ENCODE measurements at places on chromosomes 7 and 10.

GRCh38 chr7:150909200-150909995, 57.1 kb downstream of the AOC1 start:
- DNase-seq: peak; percentile 35

- DNase-seq: no peak
These were observed 171.2 kb downstream of the LSM5 start for GRCh38 chr7:32319012-32319382.

DNA sequence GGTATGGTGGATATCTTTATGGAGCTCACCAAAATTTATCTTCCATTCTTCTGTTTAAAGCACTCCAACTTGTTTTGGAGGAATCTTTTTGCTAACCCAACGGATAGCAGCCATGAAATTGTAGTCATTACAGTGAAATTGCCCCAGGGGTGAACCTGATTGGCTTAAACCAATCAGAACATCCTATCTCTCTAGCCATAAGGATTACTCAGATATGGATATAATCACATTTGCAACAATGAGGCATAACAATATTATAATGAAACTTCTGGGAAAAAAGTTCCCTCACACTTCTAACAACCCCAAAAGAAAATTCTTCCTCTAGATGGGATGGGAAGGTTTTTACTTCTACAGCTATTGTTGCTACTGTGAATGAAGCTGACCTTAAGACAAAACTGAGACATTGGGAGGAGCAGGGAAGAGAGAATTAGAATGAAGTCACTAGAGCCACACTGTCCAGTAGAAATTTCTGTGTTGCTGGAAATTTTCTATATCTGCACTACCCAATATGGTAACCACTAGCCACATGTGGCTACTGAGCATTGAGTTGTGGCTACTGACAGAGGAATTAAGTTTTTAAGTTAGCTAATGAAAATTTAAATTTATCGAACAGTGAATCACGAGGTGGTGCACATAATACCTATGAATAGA, 50.4 kb upstream of the ARHGAP21 start:
- no peak for DNase-seq

DNA sequence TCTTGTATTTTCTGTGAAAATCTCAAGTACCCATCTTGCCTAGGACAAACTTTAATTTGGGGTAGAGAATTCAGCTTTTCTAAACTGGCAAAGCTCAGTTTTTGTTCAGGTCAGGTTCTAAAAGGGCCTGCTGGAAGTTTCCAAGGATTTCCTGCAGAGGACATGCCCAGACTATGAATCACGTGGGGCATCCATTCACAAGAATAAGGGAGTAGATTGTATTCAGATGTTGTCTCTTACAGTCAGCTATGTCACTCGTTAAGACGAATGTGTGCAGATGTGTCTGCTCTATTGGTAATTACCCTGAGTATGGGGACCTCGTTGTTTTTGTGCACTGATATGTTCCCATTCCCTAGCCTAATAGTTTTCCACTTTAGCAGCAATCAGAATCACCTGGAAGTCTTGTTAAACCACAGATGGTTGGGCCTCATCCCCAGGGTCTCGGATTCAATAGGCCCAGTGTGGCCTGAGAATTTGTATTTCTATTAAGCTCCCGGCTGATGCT, 81.0 kb upstream of the ITPRID1 start:
- no peak for DNase-seq

DNA sequence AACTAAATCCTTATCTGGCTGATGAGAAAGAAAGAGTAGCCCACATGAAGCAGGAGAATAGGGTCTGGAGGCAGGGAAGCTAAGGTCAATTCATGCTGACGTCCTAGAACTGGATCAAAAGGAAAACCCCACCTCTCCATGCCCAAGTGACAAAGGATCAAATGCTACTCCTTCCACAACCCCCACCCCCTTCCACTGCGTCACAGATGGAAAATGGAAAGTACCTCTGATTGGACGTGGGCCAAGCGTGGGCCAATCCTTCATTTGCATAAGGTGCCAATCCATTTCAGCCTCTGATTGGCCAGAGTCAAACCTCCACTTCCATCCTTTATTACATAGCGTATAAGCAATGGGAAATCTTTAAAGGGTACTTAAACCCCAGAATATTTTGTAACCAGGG, 431.3 kb upstream of the ETV1 start:
- no peak for DNase-seq

DNA sequence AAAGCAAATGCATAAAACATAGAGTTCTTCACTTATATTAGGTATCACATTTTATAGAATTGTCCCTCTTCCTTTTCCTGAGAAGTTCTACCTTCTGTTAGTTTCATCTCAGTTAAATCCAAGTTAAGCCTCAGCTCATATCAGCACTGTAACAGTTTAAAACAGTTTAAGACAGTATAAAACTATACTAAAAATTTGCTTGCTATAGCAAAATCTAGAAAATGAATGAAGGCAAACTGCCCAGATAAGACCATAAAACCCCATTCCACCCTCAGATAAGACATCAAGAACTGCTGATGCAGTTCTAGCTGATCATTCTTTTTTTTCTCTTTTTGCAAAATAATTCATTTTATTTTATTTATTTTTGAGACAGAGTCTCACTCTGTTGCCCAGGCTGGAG, 177.2 kb downstream of the RNF133 start:
- no peak for DNase-seq

GRCh38 chr7:16847381-16847860, 34.4 kb downstream of the AGR3 start:
- no peak for DNase-seq

- no peak for DNase-seq
These were observed 10.9 kb upstream of the HERC4 start for GRCh38 chr10:68086011-68086410.

GRCh38 chr7:132275416-132276233, 300.6 kb downstream of the PLXNA4 start:
- DNase-seq: no peak

DNA sequence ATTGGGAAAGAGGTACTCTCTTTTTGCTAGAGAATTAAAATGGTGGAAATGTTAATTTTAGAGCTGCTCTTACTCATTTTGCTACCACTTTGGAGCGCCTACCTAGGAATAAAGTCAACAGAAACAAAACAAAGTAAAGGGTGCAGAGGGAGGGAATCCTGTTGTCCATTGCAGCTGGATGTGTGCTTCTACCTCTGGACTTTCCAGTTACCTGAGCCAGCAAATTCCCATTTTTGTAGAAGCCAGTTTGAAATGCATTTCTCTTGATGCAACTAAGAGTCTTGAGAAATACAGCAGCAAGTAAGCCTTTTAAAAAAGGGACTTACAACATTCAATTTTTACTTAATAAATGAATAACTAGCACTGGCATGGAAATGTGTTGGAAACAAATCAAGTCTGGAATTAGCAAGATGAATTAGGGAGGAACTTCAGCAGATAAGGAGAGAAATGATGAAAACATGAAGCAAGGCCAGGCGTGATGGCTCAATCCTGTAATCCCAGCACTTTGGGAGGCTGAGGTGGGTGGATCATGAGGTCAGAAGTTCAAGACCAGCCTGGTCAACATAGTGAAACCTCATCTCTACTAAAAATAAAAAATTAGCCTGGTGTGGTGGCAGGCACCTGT, 113.5 kb upstream of the CTTNBP2 start:
- no peak for DNase-seq

GRCh38 chr7:142833174-142834048, 21.5 kb upstream of the EPHB6 start:
- no peak for DNase-seq

GRCh38 chr7:70355198-70356020, 757.1 kb downstream of the AUTS2 start:
- DNase-seq: no peak

DNA sequence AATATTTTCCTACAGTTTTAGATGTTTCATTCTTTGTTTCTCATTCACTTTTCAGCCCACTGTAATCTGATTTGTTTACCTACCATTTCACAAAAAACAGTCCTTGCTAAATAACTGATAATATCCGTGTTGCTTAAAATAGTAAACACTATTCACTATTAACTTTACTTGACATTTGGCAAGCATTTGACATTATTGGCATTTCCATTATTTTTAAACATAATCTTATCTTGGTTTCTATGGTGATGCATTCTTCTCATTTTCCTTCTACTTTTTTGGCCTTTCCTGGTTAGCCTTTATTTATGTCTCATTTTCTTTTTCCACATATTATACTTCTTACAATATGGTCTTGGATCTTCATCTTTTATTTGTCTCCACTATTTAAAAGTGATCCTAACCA, 715.3 kb downstream of the DNAJB9 start:
- DNase-seq: no peak

- no peak for DNase-seq
These were observed 97.2 kb upstream of the PCGF5 start for GRCh38 chr10:91123261-91123660.

DNA sequence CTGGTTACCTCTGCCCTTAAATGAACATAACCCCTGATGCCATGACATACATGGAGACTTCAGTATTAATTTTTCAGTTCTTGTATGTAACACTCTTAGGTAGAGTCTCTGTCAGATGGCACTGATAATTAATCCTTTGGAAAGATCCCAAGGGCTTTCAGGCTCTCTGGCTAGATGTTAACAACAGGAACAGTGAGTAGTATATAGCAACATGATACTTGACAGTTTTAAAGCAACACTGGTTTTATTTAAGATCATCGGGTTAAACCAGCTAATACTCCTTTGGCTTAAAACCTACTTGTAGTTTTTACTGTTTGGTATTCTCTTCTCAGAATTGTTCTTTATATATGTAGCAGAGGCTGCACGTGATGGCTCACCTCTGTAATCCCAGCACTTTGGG, 27.3 kb downstream of the AHCYL2 start:
- DNase-seq: no peak

GRCh38 chr7:10034843-10035556, 938.7 kb upstream of the PHF14 start:
- DNase-seq: no peak

DNA sequence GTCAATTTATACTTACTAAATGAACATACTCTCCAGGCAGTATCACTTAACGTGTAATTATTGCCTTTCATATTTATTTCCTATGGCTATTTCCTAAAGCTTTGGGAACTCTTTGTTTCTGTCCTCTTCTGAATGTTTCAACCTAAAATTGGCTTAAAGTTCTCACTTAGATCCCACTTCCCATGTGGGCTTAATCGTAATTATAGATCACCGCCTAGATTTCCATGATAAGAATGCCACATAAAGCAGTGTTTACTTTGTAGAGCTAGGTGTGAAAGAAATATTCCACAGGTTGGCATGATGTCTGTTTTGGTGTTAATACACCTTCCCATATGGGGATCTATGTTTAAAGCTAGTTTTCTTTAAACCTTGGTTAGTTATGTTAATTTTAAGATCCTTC, 1.5 kb downstream of the HDAC9 start:
- no peak for DNase-seq

DNA sequence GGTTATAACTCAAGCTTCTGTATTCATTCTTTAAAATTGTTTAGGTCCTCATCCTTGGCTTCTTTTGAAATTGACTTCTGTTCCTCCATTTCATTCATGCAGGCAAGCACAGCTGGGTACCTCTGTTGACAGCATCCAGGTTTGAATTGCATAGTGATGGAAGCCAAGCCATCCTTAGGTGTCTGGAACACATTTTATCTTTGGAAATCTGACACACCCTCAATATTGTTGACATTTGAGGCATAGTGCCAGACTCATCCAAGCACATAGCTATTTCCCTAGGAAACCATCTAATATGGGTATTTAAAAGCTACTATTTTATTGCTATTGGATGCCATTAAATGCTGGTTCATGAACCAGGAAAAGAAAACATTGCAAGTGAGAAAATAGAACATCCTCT, 142.1 kb upstream of the PTPRZ1 start:
- DNase-seq: no peak

GRCh38 chr10:48548531-48549135, 56.2 kb downstream of the ARHGAP22 start:
- no peak for DNase-seq

GRCh38 chr10:113498997-113499396, 53.9 kb upstream of the HABP2 start:
- no peak for DNase-seq

DNA sequence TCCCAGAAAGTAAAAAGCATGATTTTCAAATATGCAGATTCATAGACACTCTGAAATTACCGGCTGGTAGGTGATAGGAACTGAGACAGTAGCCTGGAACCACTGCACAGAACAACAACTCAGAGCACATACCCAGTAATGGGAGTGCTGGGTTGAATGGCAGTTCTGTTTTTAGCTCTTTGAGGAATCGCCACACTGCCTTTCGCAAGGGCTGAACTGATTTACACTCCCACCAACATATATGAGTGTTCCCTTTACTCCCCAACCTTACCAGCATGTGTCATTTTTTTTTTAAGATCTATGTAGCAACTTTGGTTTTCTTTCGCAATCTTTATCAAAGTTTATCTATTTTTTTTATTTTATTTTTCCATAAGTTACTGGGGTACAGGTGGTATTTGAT, 358.8 kb downstream of the CALN1 start:
- DNase-seq: no peak

- DNase-seq: no peak
These were observed 76.3 kb downstream of the FOXI2 start for GRCh38 chr10:127813290-127813689.

- no peak for DNase-seq
These were observed 696.7 kb downstream of the TNS3 start for GRCh38 chr7:46885167-46885566.

GRCh38 chr7:70214071-70214470, 615.8 kb downstream of the AUTS2 start:
- DNase-seq: no peak

DNA sequence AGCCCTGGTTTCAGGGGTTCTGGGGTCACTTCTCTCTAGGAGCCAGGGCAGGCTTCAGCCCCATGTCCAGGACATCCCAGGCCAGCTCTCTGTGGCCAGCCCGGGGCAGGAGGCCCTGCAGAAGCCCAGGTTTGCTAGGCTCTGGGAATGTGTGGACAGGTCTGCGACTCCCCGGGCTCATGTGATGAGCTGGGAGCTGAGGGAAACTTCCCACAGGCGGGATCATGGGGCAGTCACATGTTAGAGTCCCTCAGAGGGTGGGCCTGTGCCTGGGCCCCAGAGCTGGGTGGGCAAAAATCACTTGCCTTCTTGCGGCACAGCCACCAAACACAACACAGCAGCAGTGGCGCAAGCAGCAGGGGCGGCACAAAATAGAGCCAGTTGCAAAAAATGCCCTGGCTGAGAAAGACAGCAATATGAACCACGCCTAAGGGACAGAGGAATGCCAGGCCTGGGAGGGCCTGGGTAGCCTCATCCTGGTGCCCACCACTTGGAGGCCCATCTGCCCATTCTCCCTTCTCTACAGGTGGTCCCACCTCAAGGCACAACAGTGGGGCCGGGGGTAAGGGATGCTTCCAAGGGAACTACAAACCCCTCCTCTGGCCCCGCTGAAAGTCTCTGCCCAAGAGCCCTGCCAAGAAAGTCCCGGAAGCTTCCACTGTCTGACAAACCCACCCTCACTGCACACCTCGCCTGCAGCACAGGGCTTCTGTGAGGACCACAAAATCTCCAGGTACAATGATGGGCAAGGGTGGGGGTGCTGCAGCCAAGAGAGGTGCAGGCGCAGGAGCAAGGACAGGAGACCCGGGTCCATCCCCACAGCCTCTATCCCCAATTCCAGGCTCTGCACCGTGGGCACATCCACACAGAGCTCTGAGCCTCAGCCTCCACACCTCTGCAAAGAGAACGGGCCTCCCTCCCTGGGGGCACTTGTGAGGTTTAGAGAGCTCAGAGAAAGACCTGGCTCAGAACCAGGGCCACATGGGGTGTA, 34.6 kb upstream of the ANTXRL start:
- peak; percentile 2 for DNase-seq

Data from activated CD4-positive, alpha-beta T cell treated with anti-CD3 and anti-CD28 coated beads, Interleukin-2, amount 50 U/mL, for 48 hours (primary cell).